ENCODE measurements at places on chromosomes 5 and 9.

- DNase-seq = no peak
Observed at GRCh38 chr5:43068037-43068436, 27.9 kb upstream of the ANXA2R start.

DNA sequence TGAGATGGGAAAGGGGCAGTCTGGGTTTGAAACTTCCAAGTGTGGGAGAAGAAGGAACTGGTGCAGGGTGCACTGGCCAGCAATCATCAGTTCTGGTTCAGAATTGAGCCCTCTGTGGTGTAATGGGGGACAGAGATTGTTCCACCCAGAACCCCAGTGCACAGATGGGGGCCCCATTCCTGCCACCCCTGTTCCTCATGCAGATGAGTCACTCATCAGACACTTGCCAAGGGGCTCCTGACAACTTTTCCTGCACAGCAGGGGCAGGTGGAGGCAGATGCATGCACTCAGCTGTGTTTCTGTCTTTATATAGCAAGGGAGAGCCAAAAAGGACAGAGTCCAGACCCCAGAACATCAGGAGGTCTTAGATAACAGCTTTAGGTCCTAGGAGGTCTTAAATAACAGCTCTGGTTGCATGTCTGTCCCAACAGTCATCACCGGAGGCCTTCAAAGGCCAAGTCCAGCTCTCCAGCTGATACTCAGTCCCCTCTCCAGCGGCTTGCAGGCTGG lies 252.9 kb downstream of the HSPA4 start:
- DNase-seq = no peak

GRCh38 chr9:34590381-34591247 lies 1.1 kb upstream of the CNTFR start:
- DNase-seq = no peak

GRCh38 chr5:147396070-147396823 lies 113.6 kb downstream of the DPYSL3 start:
- DNase-seq = no peak

- DNase-seq = no peak
Observed at GRCh38 chr5:179558932-179559283, 8.6 kb downstream of the RUFY1 start.

- no peak for DNase-seq
Observed at GRCh38 chr9:112586599-112587155, 100.0 kb downstream of the KIAA1958 start.

DNA sequence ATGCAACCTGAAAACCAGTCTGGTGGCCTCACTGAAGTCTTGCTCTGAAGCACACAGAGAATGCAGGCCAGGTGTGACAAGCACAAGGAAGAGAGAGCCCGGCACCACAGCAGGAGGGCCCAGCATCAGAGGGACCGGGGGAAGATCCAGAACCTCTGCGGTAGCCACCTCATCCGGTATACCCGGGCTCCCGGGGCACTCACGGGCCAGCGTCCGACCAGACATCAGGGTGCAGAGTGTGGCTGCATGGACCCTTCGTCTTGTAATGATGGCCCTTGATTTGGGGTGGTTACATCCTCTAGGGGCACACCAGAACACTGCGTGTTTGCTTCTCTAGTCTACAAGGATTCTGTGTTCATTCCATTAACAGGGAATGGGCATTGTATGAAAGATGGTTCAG lies 406.0 kb downstream of the GADD45G start:
- no peak for DNase-seq

GRCh38 chr5:143143973-143144372 lies 259.5 kb downstream of the NR3C1 start:
- DNase-seq = no peak

GRCh38 chr5:377326-377981 lies 55.9 kb downstream of the AHRR start:
- DNase-seq = no peak
